ENCODE measurements at places on chromosomes 3 and 15.

DNA sequence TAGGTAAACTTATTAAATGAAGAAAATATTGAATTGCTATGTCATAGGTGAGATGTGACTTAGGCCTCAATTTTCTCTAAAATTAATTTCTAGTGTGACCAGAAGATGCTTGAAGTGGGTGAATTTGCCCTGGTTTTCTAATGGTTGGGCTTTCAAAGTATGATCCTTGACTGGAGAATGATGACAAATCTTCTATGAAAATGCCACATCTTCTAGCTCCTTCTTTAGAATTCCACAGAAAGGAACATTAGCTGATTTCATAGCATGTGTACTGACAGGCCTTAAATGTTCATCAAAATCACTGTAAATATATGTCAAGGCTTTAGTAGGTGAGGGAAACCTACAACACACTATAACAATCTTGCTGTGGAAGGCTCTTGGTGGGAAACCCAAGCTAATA, 8.9 kb downstream of the ABI3BP start:
- no peak for DNase-seq

GRCh38 chr3:4077950-4078349, 225.2 kb upstream of the SETMAR start:
- no peak for DNase-seq

- DNase-seq = no peak
These were observed 104.0 kb downstream of the KLHL25 start for GRCh38 chr15:85690561-85691231.

DNA sequence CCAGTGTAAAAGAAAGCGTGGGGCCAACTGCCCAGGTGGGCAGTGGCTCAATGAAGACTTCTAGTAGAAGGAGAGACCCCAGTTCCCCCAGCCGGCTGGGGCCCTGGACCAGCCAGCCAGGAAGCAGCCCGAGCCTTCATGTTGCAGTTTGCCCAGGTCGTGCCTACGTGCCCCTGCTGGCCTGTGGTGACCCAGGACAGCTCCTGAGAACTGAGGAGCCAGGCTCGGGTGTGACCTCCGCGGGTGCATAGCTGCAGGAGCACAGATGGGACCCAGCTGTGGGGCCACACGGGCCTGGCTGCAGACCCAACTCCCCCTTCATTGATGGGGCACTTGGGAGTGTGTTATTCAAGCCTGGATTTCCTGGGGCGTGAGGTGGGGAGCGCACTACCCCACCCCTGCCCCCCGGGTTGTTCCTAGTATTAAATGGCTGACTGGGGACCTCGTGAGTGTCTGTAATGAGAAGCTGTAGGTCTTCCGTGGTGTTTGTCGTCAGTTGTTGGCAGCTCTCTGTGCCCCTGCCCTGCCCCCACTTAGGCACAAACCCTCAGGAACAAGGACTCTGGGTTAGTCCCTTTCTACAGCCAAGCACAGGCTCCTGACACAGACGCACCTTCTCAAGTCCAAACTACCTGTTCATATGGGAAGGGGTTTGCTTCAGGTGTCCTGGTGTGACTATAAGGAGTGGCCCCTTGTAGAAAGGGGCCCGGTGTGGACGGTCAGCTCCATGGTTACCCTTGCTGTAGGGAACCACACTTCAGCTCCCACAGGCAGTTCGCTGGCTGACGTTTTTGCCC, 39.1 kb downstream of the IDH2 start:
- DNase-seq = no peak

DNA sequence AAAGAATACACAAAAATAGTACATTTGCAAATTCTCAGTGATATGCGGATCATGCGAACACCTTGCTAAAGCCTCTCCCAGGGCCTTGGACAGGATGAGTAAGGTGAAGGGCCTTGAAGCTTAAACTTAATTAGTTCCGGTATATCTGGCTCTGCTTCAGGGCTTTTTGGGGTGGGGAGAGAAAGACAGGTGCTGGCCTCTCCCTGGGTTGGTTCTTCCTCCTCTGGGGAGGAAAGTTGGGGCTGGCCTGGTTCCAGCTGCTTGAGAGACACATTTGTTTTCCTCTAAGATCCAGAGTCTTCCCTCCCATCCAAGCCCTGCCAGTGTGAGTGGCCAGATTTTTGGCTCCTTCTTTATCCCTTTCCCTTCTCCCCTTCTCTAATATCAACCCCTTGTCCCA, 64.7 kb upstream of the EPHB3 start:
- no peak for DNase-seq

DNA sequence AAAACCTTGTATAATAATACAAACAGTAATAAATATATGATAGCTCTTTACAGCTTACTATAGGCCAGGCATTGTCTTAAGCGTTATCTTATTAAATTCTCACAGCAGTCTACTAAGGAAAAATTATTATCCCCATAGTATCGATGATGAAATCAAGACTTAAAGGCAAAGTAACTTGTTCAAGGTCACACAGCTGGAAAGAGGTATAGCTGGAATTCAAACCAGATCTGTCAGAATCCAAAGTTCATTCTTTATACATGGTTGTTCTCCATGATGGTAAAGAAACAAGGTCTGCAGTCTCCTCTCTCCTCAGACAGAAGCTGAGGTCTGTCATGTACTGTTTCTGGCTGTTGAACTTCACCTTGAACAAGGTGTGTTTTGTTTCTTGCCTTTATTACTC, 15.4 kb upstream of the SLC22A13 start:
- DNase-seq = no peak
